Stimulated activated naive CD4-positive, alpha-beta T cell (primary cell): ENCODE measurements at places on chromosomes 2 and 18.

- no peak for DNase-seq
These were observed 231.7 kb downstream of the GBX2 start for GRCh38 chr2:235936493-235936892.

GRCh38 chr18:48216639-48217257 lies 192.4 kb downstream of the ZBTB7C start:
- DNase-seq = no peak

DNA sequence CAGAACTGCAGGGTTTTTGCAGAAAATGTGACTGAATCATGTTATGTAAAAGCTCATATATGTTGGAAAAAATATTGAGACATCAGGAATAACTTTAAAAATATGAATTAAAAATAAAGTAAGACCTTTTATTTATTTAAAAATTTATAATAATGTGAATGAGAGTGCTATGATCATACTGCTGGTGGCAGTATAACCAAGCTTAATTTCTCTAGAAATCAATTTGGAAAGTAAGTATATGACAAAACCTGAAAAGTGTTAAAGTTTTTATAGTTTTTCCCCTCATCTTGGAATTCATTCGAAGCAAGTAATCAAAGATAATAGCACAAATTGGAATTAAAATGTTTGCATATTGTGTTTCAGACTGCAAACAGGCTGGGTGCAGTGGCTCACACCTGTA lies 7.5 kb downstream of the SLC39A10 start:
- no peak for DNase-seq

GRCh38 chr2:232979871-232980461 lies 33.1 kb downstream of the NGEF start:
- DNase-seq = no peak

DNA sequence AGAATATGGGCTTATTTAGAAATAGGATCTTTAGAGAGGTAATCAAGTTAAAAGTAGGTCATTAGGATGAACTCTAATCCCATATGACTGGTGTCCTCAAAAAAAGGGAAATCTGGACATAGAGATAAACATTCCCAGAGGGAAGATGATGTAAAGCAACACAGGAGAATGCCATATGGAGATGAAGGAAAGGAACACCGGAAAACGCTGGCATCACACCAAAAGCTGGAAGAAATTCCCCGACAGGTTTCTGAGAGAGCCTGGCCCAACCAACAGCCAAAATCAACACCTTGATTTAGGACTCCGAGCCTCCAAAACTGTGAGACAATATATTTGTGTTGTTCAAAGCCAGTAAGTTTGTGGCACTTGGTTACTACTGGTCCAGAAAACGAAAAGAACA lies 296.7 kb downstream of the DSEL start:
- DNase-seq = no peak

- no peak for DNase-seq
These were observed 219.4 kb downstream of the HNMT start for GRCh38 chr2:138183705-138184104.
